Ovary (tissue), 10 donors: ENCODE measurements at places on chromosomes 3 and 15. TPM values are rescaled to one million over a fixed set of nuclear protein-coding genes. Genes with fewer than 3 reads are reported as not detected.

The CCDC80 gene
- polyA plus RNA-seq: 61.4 TPM

The SHC4 gene
- polyA plus RNA-seq: 1.8 TPM

The PAQR5 gene
- 0.48 TPM for polyA plus RNA-seq

The CCDC66 gene
- 14.5 TPM for polyA plus RNA-seq

The CYB561D2 gene
- polyA plus RNA-seq: 10.8 TPM

The SSUH2 gene
- 0.80 TPM for polyA plus RNA-seq

The CYP8B1 gene
- not detected for polyA plus RNA-seq

The TMEM108 gene
- 4.2 TPM for polyA plus RNA-seq

The ACOX2 gene
- polyA plus RNA-seq: 57.7 TPM

The TTC23 gene
- polyA plus RNA-seq: 35.8 TPM

The EIF4E3 gene
- 16.4 TPM for polyA plus RNA-seq

The DPPA2 gene
- polyA plus RNA-seq: not detected

The CIAO2A gene
- polyA plus RNA-seq: 43.8 TPM

The MNS1 gene
- polyA plus RNA-seq: 3.4 TPM

The ROBO1 gene
- 49.5 TPM for polyA plus RNA-seq

The FOXB1 gene
- polyA plus RNA-seq: not detected

The SLC22A14 gene
- not detected for polyA plus RNA-seq

The PLA2G4D gene
- polyA plus RNA-seq: not detected

The GALNT15 gene
- polyA plus RNA-seq: 33.7 TPM

The PATL2 gene
- 2.3 TPM for polyA plus RNA-seq

The CPNE4 gene
- polyA plus RNA-seq: 0.13 TPM

The RBP2 gene
- polyA plus RNA-seq: 0.13 TPM

The KIF23 gene
- polyA plus RNA-seq: 1.6 TPM

The LCTL gene
- not detected for polyA plus RNA-seq
